Activated T-cell treated with anti-CD3 and anti-CD28 coated beads for 24 hours (primary cell): ENCODE measurements at places on chromosomes 6 and 20.

- DNase-seq = no peak
These were observed 11.7 kb downstream of the TOMM34 start for GRCh38 chr20:44948513-44948912.

DNA sequence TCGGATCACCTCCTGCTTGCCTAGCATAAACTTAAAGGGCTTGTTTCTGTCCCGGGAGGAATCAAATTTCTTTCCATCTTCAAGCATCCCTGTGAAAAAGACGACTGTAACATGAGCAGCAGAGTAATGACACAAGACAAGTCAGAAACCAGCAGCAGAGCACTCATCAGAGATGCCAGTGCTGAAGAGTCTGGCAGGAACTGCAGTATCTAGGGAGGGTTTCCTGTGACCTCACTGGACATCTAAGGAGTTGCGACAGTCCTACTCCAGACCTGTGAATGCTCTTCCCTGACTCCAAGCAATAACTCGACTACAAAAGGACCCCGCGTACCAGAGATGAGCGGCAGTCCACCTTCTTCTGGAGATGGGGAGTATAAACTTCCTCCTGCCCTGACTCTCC lies 17.3 kb downstream of the FKBP1A start:
- no peak for DNase-seq

GRCh38 chr20:45890077-45890984 lies 677 bp downstream of the NEURL2 start:
- peak; percentile 20 for DNase-seq

GRCh38 chr6:91538622-91539021 lies 951.8 kb upstream of the MAP3K7 start:
- no peak for DNase-seq

- DNase-seq = no peak
These were observed 226.9 kb downstream of the TFAP2B start for GRCh38 chr6:51045548-51045947.

DNA sequence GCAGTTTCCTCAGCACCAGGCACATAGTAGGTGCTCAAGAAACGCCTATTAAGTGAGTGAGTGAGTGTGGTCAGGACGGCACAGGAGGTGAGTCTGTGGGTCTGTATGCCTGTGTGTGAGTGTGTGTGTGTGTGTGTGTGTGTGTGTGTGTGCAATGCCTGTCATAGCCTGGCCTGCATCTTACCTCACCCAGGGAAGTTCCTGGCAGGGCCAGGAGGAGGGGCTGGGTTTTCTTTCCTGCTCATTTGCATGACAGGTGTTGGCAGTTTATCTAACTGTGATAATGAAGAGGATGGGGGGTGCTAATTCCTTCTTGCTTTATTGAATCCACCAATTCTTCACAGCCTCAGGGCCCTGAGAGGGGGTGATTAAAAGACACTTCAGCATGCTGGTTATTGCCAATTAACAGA lies 146.7 kb upstream of the MLN start:
- no peak for DNase-seq

DNA sequence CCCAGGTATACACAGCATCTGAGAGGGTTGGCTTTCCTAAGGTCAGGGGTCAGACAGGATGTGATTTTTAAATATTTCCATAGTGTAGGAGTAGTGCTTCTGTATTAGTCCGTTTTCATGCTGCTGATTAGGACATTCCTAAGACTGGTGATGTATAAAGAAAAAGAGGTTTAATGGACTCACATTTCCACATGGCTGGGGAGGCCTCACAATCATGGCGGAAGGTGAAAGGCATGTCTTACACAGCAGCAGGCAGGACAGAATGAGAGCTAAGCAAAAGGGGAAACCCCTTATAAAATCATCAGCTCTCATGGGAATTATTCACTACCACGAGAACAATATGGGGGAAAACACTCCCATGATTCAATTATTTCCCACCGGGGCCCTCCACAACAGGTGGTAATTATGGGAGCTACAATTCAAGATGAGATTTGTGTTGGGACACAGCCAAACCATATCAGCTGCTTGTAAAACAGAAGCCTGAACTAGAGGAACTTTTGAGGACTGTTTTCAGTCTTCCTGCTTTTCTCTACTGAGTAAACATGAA lies 91.0 kb upstream of the MEI4 start:
- no peak for DNase-seq

- no peak for DNase-seq
These were observed 48.6 kb downstream of the BMP7 start for GRCh38 chr20:57217802-57218201.
